ENCODE measurements at places on chromosomes 4 and X. TPM values are rescaled to one million over a fixed set of nuclear protein-coding genes. Genes with fewer than 3 reads are reported as not detected.

GRCh38 chrX:13279279-13280018 is 40.4 kb downstream of the ATXN3L start:
- DNase-seq, result no peak

DNA sequence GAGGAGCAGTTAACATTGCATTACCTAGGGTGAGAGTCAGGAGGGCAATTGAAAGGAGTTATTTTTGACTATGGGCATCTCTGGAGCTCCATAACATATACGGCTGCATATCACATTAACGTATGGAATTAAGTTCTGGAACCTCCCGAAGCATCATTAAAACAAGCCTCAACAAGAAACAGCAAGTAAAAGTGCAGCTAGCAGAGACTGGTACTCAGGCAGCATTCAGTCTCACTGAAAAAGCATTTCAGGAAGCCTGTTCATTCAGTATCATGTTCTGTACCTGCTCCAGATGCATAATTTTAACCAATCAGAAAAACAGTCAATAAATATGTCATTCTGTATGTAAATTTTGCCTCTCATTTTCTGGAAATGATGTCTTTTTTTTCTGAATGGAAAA is 299.6 kb downstream of the EPHA5 start:
- DNase-seq, result no peak

- DNase-seq, result no peak
Observed at GRCh38 chr4:101304916-101305315, 42.4 kb downstream of the PPP3CA start.

GRCh38 chrX:96569034-96569433 is 115.6 kb upstream of the DIAPH2 start:
- DNase-seq, result no peak

DNA sequence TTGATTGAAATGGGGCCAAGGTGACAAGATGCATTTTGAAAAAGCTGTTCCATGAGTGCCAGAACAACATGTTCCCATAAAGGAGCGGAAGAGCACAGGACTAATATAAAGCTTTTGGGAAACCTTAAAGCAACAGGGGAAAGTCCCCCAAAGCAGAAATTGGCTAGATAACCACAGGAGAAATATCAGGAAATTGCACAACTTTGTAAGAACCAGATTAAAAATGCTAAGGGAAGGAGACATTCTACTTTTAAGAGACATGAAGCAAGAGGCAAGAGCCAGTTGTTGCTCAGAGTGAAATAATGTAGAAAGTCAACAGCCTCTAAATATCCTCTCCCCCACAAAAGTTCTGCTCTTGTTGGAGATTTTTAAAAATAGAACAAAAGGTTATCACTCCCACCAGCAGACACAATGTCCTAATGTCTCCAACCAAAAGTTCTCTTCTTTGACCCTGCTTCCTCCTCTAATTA is 85.2 kb upstream of the LNX1 start:
- no peak for DNase-seq

DNA sequence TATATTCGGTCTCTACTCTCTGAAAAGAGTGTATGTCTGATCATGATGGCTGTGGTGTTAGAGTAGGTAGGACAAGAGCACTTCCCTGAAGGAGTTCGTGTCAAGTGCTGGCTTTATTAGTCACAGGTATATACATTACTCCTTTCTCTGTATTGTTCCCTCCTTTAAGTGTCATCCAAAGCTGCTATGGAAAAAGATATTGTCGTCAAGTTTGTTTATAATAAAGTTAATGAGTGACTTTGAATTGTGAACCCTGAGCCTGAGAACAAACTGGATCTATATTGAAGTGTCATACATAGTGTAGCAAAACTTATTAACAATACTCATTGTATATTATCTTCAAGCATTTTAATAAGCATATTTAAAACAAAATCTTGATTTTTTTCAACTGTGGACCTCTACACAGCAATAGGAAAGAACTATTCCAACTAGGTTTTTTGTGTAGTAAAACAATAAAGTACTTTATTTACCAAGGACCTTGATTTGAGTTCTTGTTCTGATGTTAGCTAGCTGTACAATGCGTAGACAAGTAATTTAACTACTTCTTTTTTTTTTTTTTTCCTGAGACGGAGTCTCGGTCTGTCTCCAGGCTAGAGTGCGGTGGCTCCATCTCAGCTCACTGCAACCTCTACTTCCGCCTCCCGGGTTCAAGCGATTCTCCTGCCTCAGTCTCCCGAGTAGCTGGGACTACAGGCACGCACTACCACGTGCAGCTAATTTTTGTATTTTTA is 177.7 kb downstream of the RAPGEF2 start:
- DNase-seq, result no peak

DNA sequence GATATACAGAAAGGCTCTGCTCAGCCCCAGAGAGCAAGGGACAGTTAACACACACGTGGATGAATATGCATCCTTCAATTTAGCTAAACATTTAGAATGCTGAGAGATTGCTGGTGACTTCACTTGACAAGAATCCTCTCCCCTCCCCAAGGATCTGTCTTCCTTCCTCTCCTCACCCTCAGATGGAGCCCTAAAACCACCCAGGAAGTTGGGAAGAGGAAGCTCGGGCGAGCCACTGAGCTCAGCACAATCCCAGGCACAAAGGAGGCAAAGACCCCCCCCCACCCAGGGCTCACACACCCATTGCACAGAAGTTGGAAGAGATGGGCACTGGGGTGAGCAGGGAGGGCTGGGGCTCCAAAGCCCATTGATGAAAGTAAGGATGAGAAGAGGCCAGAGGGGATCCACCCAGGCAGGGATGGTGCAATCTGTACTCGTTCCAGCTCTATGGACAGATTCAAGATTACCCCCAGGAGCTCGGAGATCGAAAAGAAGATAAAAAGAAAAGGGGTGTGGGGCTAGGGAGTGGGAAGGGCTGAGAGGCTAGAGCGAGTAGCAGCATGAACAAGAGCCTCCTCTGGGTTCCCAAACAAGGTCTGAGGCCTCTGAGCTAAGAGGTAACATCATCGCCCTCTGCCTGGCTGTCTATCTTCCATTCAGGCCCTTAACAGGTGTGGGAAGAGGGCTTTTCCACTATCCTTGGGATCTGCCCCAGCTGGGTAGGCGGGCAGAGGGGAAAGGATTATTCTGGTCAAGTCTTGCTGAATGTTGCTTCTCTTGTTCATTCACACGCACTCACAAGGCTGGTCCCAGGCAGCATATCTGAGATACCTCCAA is 1.2 kb downstream of the TFE3 start:
- DNase-seq, result no peak

- DNase-seq, result no peak
Observed at GRCh38 chrX:86579777-86580176, 431.5 kb downstream of the DACH2 start.

GRCh38 chr4:105510245-105510644 is 36.4 kb upstream of the PPA2 start:
- DNase-seq, result no peak

- DNase-seq, result no peak
Observed at GRCh38 chr4:47824840-47825239, 13.0 kb downstream of the CORIN start.

- no peak for DNase-seq
Observed at GRCh38 chr4:169909897-169910296, 116.3 kb downstream of the MFAP3L start.

GRCh38 chrX:94977562-94977961 is 1303.6 kb downstream of the FAM133A start:
- DNase-seq, result no peak

SEC31A gene
- total RNA-seq, result 377 TPM

CDKL2 gene
- 5.0 TPM for total RNA-seq

GPC4 gene
- 98.0 TPM for total RNA-seq

TMPRSS11A gene
- not detected for total RNA-seq

FAM47A gene
- total RNA-seq, result not detected

PPP2R3B gene
- total RNA-seq, result 32.9 TPM

CHIC1 gene
- 9.0 TPM for total RNA-seq

CPLX1 gene
- not detected for total RNA-seq

IL1RAPL1 gene
- not detected for total RNA-seq

Data from osteocyte (in vitro differentiated cells).